ENCODE measurements at places on chromosomes 13 and 19.

DNA sequence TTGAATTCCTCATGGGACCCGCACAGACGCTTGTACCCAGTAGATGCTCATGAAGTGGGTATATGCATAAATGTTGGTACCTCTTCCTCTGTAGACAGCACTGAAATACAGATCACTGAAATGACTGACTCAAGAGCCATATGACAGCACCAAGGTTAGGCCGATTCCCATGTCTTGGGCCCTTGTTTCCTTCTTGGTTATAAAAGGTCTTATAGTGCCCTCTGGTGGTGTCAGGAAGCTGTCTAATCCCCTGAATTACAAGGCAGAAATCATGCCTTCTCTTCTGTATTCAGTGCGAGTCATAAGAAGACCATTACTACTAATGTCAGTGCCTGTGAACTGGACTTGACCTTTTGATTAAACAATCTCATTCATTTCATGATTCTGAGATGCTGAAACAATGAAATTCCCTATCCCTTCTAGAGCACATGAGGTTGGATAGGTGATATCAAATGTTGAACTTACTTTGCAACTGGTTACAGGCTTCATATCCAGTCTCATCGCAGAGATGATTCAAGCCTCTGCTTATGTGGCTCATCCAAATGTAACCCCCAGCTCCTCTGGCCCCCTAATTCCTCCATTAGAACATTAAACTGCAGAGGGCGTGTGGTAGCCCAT, 59.7 kb downstream of the SPATA13 start:
- DNase-seq = peak; percentile 26

DNA sequence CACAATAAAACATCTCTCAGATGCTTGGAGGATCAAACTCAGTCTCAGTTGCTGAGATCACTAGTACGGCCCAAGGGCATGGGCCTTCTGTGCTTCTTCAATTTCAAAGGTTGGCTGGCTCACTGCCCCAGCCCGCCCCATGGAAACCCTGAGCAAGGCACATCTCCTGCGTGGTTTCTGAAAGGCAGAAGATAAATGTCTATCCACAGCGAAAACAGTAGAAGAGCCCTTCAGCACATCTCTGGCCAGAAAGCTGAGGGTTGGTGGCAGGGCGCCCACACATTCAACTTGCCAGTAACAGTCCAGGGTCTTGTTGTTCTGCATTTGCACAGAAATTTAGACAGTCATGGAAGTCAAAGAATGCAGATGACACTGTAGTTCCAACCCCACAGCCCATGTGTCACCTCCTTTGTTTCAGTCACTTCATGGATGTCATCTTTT, 24.0 kb upstream of the KATNAL1 start:
- DNase-seq = no peak

GRCh38 chr13:30690282-30691188, 44.8 kb upstream of the ALOX5AP start:
- DNase-seq = no peak

DNA sequence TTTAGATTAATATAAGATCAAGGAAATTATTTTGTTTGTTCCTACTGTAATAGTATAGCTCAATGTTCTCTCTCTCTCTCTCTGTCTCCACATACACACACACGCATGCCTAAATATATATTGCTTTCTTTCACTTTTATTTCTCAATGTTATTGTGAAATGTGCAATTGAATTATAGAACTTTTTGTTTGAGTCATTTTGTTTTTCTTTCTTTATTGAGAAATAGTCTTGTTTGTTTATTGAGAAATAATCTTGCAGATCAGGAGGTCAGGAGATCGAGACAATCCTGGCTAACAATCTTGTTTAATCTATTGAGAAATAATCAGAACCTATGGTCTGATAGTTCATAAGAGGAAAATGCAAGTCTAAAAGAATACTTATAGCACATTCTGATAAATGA, 1581.3 kb downstream of the EFNB2 start:
- no peak for DNase-seq

DNA sequence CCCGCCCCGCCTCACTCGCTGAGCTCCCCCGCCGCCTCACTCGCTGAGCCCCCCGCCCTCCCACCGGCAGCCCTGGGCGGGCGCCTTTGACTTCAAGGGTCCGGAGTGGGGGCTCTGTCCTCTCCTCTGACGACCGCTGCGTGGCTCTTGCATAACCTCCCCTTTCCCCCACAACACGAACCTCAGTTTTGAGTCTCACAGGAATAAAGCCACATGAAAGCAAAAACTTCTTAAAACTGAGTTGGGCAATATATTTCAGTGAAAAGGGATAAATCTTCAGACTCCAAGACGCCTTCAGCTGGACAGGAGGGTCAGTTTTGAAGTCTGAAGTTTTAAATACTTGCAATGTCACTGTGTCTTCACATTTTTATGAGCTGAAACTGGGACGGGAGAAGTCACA, 70.6 kb upstream of the C13orf46 start:
- DNase-seq = no peak

DNA sequence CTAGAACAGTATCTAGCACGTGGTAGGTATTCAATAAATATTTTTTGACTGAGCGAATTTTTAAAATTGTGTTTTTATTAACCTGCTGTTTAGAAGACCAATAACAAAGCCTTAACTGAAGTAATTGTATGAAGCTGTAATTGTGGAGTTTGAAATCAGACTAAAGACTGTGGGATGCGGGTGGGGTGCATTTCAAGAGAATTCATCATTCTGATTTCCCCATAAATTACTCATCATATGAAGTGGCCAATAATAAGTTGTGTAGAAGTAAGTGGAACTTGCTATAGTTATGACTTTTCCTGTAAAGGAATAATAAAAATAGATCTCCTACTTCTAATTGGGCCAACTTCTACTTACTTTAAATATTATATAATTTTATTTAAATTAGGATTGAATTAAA, 449.3 kb downstream of the PCDH9 start:
- DNase-seq = no peak

GRCh38 chr13:35764326-35765015, 288.0 kb upstream of the MAB21L1 start:
- no peak for DNase-seq

- DNase-seq = no peak
These were observed 8.7 kb upstream of the NBEA start for GRCh38 chr13:34933349-34933748.

- DNase-seq = no peak
These were observed 11.8 kb upstream of the EDNRB start for GRCh38 chr13:77930430-77930829.

GRCh38 chr19:8552810-8553209, 24.4 kb downstream of the MYO1F start:
- DNase-seq = no peak

DNA sequence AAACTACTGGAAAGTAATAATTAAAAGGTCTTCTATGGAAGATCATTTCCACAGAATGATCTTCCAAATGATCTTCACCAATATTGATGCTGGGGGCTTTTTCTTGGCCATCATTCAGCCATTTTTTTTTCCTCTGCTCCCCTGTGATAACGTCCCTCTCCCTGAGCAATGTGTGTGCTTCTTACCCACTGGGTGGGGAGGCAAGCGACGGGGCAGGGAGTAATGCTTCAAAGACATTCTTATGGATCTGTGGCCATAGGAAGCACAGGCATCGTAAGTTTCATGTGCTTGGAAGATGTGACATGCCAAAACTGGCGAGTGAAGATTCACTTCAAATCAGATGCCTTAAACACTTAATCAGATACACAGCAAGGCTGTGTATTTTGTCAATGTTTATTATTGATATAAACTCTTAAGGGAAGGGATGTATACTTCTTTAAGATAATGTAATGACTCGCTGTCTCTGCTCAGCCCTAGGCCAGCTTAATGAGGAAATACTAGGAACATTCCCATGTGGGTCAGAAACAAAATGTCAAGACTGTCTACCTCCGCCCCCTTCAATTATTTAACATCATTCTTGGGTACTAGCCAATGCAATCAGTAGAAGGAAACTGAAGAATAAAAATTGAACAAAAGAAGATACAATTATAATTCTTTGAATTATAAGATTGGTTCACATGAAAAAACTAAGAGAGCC, 34.1 kb upstream of the SERPINE3 start:
- DNase-seq = no peak

DNA sequence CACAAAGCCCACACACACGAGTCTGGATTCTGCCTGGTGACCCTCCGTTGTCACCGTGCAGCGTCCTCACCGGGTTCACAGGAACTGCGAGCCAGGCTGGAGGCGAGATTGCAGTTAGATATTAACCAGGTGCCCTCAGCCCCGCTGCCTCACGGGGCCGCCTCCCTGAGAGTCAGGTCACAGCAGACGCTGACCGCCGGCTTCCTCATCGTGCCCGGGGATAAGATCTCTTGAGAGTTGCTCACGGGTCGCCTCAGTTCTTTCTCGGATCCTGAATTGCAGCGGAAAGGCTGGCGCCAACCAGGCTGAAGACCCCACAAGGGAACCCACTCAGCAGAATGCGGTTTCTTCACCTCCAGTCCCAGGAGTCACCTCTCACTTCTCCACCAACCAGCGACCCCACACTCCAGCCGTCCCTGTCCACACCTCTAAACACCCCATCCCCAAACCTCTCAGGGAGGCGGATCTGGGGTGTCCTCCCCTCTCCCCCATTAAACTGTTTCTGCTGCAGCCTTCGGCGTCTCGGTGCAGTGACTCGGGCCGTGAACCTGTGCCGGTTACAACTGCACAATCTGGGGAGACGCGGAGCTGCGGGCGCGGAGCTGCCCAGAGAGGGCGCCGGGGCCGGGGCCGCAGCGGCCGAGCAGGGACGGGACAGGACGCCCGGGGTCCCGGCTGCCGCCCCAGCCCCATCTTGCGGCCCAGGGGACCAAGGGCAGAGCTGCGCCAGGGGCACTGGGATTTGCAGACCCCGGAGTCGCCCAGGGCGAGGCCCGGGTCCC, 591 bp downstream of the ZNF823 start:
- no peak for DNase-seq

Data from stimulated activated CD8-positive, alpha-beta memory T cell treated with anti-CD3 and anti-CD28 coated beads, Interleukin-15, amount 100 ng/mL, for 4 hours (primary cell).